ENCODE measurements at places on chromosomes 5 and 9. TPM values are rescaled to one million over a fixed set of nuclear protein-coding genes. Genes with fewer than 3 reads are reported as not detected.

Gene MLANA
- not detected for total RNA-seq

Gene ZNF454
- total RNA-seq: not detected

Gene RNF180
- total RNA-seq: not detected

Gene PROB1
- total RNA-seq: 3.8 TPM

Gene CRHBP
- total RNA-seq: not detected

Gene HAVCR2
- 24.3 TPM for total RNA-seq

Gene TNIP1
- 401 TPM for total RNA-seq

DNA sequence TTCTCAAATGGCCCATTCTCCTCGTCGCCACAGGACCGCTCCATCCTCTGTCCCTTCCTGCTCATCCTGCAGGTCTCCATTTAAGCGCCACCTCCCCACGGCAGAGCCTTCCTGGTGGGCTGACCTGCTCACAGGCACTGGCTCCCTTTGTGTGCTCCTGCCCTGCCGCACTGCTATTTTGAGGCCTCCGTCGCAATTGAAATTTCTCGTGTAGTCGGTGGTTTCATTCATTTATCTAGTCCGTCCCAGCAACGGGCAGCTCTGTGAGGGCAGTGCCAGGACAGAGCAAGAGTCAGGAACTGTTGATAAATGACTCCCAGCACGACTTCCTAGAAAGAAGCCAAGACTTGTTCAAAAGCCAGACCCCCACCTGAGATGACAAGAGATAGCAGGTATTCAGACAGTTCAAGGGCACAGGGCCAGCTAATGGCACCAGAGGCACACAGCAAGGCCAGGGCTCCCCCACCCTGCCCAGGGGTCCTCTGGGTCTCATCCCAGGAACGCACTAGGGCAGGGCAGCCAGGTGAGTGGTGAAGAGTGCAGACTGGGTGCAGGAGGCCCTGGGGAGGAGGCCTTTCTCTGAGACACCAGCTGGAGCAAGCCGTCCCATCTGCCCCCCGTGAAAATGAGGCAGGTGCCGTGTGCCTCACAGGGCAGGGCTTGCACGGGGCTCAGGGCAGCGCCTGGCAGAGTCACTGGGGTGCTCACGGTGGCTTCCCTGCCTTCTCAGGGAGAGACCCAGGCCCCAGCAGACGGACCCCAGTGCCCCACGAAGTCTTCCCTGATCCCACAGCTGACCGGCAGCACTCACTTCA lies 36.9 kb downstream of the FAM78A start:
- H3K4me3 ChIP-seq: no peak overlapping the region
- peak overlapping the region; percentile 36 for H3K27ac ChIP-seq
- no peaks in the 10 kb centered on the region for H3K27me3 ChIP-seq
- peaks cover 35% of the 10 kb centered on the region for H3K4me1 ChIP-seq

- no peaks in the 10 kb centered on the region for H3K4me1 ChIP-seq
- H3K27me3 ChIP-seq: no peaks in the 10 kb centered on the region
- DNase-seq: no peak
- H3K27ac ChIP-seq: no peak overlapping the region
These were observed 62.0 kb downstream of the TTLL11 start for GRCh38 chr9:122031157-122031556.

DNA sequence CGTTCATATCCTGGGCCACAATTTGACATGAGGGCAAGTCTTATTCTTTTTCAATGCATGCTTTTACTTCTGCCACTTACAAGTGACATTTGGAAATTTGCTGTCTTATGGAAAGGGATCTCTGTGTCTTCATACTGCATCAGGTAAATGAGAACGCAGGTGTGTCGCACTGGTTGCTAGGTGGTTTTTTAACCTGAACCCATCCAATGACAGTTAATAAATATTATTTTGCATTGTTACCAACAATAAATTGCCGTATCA lies 1.1 kb downstream of the ADAMTS16 start:
- peaks cover 8% of the 10 kb centered on the region for H3K4me1 ChIP-seq
- no peaks in the 10 kb centered on the region for H3K36me3 ChIP-seq
- no peak overlapping the region for H3K27ac ChIP-seq

DNA sequence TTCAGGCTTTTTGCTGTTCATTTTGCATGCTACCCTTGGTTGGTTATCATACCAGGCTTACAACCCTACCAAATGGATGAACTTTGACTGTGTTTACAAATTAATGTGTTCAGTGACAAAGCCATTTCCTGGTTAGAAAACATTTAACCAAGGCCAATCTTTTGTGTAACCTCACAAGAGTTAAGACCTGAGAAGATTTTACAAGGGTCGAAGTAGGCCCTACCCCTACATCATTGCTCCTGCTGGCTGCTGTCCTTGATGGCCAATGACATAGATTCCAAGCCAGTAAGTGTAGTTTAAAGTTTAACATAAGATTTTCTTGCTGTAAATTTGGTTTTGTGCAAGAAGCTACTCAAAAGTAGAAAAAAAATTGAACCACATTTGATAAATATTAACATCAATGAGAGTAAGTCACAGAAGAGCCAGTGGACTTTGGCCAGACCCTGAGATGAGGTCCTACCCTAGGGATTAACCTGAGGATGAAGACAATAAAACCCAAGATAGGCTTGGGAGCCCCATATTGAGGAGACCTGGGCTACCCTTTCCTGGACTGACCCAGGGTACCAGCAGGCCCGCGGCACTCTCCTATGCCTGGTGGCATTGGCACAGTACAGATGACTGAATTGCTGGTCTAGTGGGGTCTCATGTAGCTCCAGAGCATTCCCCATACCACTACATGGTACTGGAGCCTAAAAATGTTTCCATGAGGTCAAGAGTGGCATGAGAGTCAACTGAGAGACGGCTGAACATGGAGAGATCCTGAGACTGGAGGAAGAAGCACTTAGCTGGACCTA lies 8.3 kb downstream of the C1QTNF3 start:
- H3K27me3 ChIP-seq: no peaks in the 10 kb centered on the region
- H3K4me1 ChIP-seq: no peaks in the 10 kb centered on the region
- no peak overlapping the region for H3K27ac ChIP-seq
- peaks cover 17% of the 10 kb centered on the region for H3K36me3 ChIP-seq

- peaks cover 31% of the 10 kb centered on the region for H3K4me1 ChIP-seq
- H3K36me3 ChIP-seq: peaks cover 19% of the 10 kb centered on the region
- no peak overlapping the region for H3K4me3 ChIP-seq
These were observed 130.6 kb downstream of the SMARCA2 start for GRCh38 chr9:2145746-2146145.

DNA sequence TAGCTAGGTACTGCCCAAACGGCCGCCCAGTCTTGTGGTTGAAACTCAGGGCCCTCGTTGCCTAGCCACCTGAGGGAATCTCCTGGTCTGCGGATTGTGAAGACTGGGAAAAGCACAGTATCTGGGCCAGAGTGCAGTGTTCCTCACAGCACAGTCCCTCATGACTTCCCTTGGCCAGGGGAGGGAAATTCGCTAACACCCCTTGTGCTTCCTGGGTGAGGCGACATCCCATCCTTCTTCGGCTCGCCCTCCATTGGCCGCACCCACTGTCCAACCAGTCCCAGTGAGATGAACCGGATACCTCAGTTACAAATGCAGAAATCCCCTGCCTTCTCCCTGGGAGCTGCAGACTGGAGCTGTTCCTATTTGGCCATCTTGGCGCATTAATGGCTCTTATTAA lies 250.5 kb downstream of the FER start:
- no peaks in the 10 kb centered on the region for H3K4me1 ChIP-seq
- no peak overlapping the region for H3K27ac ChIP-seq
- no peak for DNase-seq
- no peak overlapping the region for H3K4me3 ChIP-seq

DNA sequence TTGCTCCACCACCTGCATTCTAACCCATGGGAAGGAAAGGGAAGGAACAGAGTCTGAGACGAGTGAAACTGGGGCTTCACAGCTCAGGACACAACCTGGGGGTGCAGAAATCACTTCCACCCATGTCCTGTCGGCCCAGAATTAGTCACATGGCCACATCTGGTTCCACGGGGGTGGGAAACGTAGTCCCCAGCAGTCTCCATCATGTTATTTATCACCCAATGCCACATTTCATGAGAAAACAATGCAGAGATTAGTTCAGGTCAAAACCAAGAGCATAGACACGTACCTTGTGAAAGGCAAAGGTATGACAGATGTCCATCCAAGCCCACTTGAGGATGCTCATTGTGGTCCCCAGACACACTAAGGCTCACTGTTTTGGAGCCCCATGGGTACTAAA lies 125.1 kb downstream of the MED10 start:
- no peak overlapping the region for H3K4me3 ChIP-seq
- no peak overlapping the region for H3K27ac ChIP-seq
- no peak for DNase-seq
- no peaks in the 10 kb centered on the region for H3K4me1 ChIP-seq

GRCh38 chr9:90961375-90961774 lies 159.8 kb downstream of the SYK start:
- H3K4me1 ChIP-seq: peaks cover 23% of the 10 kb centered on the region
- H3K27me3 ChIP-seq: peaks cover 36% of the 10 kb centered on the region
- DNase-seq: no peak
- H3K36me3 ChIP-seq: no peaks in the 10 kb centered on the region
- no peak overlapping the region for H3K4me3 ChIP-seq

DNA sequence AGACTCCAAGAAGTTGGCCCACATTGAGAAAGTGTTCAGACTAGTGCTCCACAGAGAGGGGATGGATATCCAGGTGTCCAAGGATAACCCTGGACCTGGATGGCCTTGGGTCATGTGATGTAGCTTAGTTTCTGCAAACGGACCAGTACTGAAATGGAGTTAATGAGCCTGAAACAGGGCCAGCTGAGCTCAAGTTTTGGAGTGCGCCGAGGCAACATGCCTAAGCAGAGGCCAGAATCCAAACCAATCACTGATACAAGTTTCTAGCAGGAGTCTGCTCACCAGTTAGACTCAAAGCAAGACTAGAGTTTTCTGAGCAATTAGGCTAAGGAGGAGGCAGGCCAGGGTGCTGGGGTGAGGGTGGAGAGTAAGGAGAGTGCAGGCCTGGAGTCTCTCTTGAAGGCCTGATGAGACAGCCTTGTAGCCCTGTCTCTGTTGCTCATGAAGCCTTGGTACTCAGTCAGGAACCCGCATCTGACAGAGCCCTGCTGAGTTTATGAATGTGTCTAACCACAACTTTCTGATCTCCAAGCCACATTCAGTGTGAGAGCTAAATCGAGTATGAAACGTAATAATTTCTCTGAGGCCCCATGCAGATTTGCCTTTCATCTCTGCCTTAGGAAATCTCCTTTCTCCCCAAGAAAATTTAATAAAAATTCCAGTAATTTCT lies 68.9 kb upstream of the EQTN start:
- H3K36me3 ChIP-seq: no peaks in the 10 kb centered on the region
- H3K4me1 ChIP-seq: peaks cover 26% of the 10 kb centered on the region
- peak; percentile 73 for DNase-seq
- H3K27me3 ChIP-seq: peaks cover 9% of the 10 kb centered on the region
- no peak overlapping the region for H3K27ac ChIP-seq
- no peak overlapping the region for H3K4me3 ChIP-seq

GRCh38 chr5:95081982-95082381 lies 202.9 kb downstream of the MCTP1 start:
- no peak overlapping the region for H3K27ac ChIP-seq
- H3K4me1 ChIP-seq: peaks cover 5% of the 10 kb centered on the region
- H3K27me3 ChIP-seq: peaks cover 1% of the 10 kb centered on the region
- H3K36me3 ChIP-seq: no peaks in the 10 kb centered on the region
- DNase-seq: no peak

GRCh38 chr5:68224509-68225187 lies 9.1 kb downstream of the PIK3R1 start:
- peaks cover 81% of the 10 kb centered on the region for H3K4me1 ChIP-seq
- no peaks in the 10 kb centered on the region for H3K27me3 ChIP-seq
- no peak overlapping the region for H3K4me3 ChIP-seq
- H3K36me3 ChIP-seq: peaks cover 24% of the 10 kb centered on the region
- no peak for DNase-seq

DNA sequence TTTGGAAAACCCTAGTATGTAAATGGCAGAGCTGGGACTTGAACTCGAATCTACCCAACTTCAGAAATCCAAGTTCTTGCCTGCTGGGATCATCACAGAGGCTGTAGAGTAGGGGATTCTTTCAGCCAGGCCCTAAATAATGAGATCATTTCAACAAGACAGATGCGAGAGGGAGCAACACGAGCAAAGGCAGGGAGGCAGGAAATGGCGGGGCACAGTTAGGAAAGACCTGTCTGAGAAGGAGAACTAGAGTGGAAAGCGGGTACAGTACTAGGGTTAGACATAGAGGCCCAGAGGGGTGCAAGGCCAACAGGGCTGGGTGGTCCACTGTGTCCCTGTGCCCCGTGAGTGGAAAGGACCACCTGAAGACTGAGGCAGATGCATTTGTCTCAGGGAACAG lies 46.1 kb downstream of the MVB12B start:
- no peak for DNase-seq
- peaks cover 8% of the 10 kb centered on the region for H3K4me1 ChIP-seq
- H3K27me3 ChIP-seq: no peaks in the 10 kb centered on the region
- H3K36me3 ChIP-seq: no peaks in the 10 kb centered on the region
- no peak overlapping the region for H3K4me3 ChIP-seq
